ENCODE measurements at places on chromosomes 4 and X. TPM values are rescaled to one million over a fixed set of nuclear protein-coding genes. Genes with fewer than 3 reads are reported as not detected.
A peak's percentile ranks its signal among the peaks of the same experiment; 100 is the strongest.

DNA sequence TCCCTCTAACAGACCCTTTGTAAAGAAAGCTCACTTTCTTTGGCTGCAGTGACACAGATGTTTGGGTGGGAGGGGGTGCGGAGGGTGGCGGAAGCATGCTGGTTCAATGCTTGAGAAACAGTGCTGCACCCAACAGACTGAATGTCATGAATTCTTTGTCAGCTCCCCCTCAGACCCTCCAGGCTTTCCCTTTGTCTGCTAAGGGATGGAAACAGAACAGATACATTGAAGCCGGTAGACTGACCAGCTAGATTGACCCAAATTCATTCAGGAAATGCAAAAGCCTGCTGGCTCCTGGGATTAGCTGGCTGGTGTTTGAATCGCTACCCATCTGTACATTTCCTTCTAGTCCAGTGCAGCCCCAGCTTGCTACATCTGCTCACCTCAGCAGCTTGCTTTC is 90.8 kb upstream of the PAK3 start:
- no peak for ATAC-seq

DNA sequence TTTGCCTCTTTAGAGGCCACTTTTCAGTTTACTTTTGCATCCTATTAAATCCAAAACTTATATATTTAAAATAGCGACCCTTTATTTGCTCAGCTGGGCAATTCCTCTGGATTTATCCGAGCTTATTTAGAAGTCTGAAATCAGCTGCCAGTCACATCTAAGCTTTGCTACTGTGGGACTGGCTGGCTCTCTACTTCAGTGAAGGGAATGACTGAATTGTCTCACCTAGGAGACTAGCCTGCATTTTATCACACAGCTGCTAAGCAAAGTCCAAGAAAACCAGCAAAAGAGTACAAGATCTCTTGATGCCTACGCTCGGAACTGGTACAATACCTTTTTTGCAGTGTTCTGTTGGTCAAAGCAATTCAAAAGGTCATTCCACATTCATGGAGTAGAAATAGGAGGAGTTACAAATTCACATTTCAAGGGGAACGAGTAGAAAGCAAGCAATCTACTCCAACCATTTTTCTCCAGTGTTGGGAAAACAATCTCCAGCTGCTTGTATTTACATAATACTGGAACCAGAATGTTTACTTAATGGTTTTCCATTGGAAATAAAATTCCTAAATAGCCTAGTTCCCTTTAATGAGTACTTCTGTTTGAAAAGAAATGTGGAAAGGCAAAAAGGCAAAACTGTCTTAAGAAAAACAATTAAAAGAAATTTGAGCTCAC is 160.2 kb downstream of the MAGEB5 start:
- no peak for ATAC-seq

DNA sequence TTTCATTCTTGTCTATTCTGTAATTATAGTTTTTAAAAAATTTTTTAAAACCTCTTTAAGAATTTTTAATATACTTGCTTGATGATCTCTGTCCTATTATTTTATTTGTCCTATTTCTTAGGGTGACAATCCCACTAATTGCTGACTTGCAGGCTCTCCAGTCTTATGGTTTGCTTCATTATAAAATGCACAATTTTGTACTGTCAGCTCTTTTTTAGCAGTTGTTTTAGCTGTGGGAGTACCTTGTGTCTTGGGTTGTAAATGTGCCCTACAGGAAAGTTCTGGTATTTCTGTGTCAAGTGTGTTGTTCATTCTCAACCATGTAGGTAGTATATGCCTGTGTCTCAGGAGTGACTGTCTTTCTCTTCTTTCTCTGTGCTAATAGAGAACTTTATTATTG is 118.2 kb upstream of the IL15 start:
- no peak for ATAC-seq

The PAGE5 gene
- not detected for total RNA-seq

- ATAC-seq = peak; percentile 44
Measured at GRCh38 chrX:7925867-7926472, 1.2 kb downstream of the PNPLA4 start.

The FAM184B gene
- 0.32 TPM for total RNA-seq

The SPANXC gene
- total RNA-seq = not detected

- ATAC-seq = no peak
Measured at GRCh38 chrX:53732797-53733196, 46.3 kb upstream of the HUWE1 start.

GRCh38 chr4:6324461-6324998 is 54.9 kb downstream of the WFS1 start:
- ATAC-seq = no peak

GRCh38 chrX:101229170-101229569 is 9.6 kb downstream of the DRP2 start:
- no peak for ATAC-seq

- ATAC-seq = no peak
Measured at GRCh38 chr4:174036576-174036975, 246.9 kb downstream of the FBXO8 start.

The CTAG2 gene
- not detected for total RNA-seq

The ARSJ gene
- 7.2 TPM for total RNA-seq

GRCh38 chrX:13091111-13091765 is 46.8 kb upstream of the FAM9C start:
- no peak for ATAC-seq

GRCh38 chrX:19549838-19550237 is 34.5 kb upstream of the MAP3K15 start:
- no peak for ATAC-seq

The PRSS48 gene
- total RNA-seq = not detected

The F9 gene
- total RNA-seq = not detected

- ATAC-seq = no peak
Measured at GRCh38 chrX:133546441-133546840, 131.2 kb upstream of the GPC4 start.

DNA sequence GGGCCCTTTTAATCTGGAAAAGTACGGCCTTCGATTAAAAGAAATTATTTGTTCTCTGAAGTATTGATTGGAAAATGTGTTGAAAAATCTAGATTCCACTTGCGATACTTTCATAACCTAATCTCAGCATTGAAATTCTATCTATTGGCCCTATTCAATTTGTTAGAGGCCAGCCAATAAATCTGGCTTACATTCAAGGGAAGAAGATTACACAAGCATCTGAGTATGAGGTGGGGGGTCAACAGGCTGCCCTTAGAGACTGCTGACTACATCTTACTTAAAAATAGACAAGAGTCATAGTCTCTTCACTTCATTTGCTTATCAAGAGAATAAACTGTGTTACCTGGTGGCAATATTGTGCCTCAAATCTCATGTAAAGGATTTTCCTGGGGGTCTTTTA is 248.0 kb upstream of the KCNIP4 start:
- ATAC-seq = no peak

GRCh38 chr4:40255393-40256281 is 58.8 kb downstream of the RHOH start:
- peak; percentile 76 for ATAC-seq

The MGARP gene
- 1.4 TPM for total RNA-seq

DNA sequence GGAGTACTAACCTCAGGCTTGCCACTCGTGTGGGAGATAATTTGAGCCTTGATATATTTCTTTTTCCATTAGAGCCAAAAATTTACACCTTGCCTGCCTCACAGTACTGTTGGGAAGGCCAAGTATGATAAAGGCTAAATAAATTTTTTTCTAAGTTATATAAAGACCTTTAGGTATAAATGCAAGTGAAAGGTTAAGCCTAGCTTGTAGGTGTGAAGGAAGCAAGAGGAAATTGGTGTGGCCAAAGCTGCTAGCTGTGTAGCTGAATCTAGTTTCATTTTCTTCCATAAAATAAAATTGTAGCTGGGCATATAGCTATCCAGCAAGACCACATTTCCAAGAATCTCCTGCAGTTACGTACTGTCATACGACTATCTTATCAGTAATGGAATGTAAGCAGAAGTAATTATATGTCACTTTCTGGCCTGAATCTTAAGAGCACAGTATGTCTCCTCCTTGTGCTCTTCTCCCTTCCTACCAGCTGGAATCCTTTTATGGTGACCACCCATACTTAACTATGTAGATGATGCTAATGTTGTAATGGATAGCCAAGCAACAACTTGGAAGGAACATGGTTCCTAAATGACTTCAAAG is 14.3 kb upstream of the GABRE start:
- ATAC-seq = no peak

DNA sequence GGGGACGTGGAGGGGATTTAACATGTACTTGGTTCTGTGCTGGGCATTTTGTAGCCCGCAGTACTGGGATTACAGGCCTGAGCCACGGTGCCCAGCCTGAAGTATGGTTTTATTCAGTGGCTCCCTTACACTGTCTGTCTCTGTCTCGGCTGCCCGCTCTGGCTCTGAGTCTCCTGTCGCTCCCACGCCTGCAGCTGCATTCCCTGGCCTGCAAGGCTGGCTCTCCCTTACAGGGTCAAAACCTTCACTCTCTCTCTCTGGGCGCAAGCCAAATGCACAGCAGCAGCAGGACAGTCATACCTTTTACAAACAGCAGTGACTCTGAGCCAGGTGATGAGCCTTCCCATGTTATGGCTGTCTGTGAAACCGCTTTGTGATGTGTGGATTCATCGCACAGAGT is 72.1 kb downstream of the HTRA3 start:
- ATAC-seq = no peak

DNA sequence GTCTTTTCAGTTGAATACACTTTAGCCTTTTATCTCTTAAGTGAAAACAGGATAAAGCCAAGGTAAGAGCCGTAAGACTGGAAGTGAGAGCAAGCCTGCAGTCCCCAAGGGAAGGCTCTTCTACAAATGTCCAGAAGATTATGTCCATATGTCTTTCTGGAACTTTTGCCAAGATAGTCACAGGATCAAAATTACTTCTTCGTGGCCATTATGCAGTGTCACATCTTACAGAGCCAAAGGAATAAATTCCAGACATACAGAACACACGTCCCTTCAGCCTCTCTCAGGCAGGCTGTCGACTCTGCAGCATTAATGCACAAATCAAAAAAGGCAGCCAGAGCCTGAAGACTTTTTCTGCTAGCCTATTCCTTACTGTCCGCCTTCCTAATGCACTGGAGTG is 10.9 kb upstream of the GATB start:
- no peak for ATAC-seq

The FGB gene
- total RNA-seq = 0.44 TPM

DNA sequence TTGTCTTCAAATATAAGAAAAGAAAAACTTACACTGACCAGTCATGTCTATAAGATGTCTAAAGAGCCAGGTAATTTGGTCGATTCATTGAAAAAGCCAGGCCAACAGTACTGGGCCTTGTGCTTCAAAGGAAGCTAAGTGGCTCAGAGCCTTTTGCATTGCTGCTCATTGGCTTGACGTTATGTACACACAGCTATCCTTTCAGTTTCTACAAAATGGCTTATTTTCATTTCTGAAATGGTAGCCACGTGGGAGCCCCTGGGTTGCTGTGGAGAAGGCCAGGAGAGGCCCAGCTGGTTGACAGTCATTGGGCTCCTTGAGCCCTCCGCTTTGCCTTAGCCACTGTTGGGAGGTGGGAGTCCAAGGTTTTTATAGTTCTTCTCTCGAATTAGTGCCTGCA is 199.1 kb upstream of the CXorf66 start:
- ATAC-seq = no peak

GRCh38 chr4:92382128-92382527 is 78.4 kb downstream of the GRID2 start:
- ATAC-seq = no peak

DNA sequence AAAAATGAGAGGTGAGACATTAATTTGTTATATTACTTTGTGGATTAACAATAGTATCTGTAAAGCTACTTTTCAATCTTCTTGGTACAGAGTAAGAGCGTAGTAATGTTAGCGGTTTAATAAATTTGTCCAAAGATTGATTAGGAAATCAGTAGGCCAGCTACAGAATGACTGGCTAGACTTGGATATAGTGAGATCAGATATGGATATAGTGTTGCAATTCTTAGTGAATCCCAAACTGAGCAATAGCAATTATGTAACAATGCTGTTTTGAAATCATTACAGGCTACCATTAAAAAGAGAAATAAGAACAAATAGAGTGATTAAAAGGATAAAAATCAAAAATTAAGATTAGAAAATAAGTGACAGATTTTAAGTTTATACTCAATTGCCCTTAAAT is 847 bp upstream of the UGT2A2 start:
- ATAC-seq = no peak

Data from motor neuron (in vitro differentiated cells).